Type B pancreatic cell (in vitro differentiated cells): ENCODE measurements at places on chromosomes 2 and 18. TPM values are rescaled to one million over a fixed set of nuclear protein-coding genes. Genes with fewer than 3 reads are reported as not detected.

METAP1D gene
- 2.2 and 10.4 TPM in 2 replicates for total RNA-seq

IFIH1 gene
- 10.4 and 17.5 TPM in 2 replicates for total RNA-seq

POTEI gene
- total RNA-seq: 2.1 and 3.9 TPM in 2 replicates

MTA3 gene
- total RNA-seq: 49.4 and 59.7 TPM in 2 replicates

ITPRIPL1 gene
- 3.5 and 11.6 TPM in 2 replicates for total RNA-seq

ONECUT2 gene
- 6.8 and 16.1 TPM in 2 replicates for total RNA-seq

VWC2L gene
- total RNA-seq: 0.17 and 0.31 TPM in 2 replicates

KCNF1 gene
- total RNA-seq: 3.6 and 3.7 TPM in 2 replicates

GFPT1 gene
- total RNA-seq: 46.0 and 83.6 TPM in 2 replicates

LRATD1 gene
- 21.6 and 52.0 TPM in 2 replicates for total RNA-seq

TP53I3 gene
- 63.4 and 74.0 TPM in 2 replicates for total RNA-seq

MOCOS gene
- 2.4 and 3.2 TPM in 2 replicates for total RNA-seq

DNA sequence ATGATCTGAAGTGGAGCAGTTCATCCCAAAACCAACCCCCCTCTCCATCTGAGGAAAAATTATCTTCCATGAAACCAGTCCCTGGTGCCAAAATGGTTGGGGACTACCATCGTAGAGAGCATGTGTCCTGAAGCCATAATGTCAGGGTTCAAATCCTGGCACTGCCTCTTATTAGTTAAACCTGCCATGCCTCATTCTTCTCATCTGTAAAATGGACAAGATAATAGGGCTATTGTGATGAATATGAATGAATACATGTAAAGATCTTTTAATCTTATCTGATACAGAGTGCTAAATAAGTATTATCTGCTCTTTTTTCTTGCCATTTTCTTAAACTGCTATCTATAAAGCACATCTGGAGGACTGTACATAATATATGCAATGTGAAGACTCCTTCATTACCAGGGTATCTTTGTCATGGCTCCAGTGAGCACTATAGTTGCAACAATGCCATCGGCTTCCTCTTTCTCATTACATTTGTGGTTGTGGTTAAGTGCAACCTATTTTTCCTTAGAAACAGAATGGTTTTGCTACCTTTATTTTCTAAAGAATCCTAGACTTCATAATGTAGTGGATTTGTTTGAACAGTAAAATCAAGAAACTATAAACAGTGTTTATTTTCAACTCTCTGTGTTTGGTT, 27.0 kb downstream of the MFSD6 start:
- H3K4me1 ChIP-seq: no peaks in the 10 kb centered on the region
- no peaks in the 10 kb centered on the region for H3K27me3 ChIP-seq
- no peaks in the 10 kb centered on the region for H3K36me3 ChIP-seq
- H3K27ac ChIP-seq: no peak overlapping the region

DNA sequence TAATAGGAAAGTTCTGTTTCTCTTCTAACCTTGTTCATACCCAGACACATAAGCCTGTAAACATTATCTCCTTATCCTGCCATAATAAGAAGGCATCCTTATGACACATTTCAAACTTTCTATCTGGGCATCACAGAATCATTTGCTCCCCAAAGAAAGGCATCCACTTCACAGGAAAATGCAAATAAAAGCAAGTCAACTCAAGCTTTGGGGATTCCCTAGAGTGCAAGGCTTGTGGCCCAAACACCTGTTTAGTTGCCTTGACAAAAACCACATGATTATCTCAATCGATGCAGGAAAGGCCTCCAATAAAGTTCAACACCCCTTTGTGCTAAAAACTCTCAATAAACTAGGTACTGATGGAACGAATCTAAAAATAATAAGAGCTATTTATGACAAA, 195.7 kb upstream of the GALNT5 start:
- H3K36me3 ChIP-seq: no peaks in the 10 kb centered on the region
- no peak overlapping the region for H3K27ac ChIP-seq
- peaks cover 3% of the 10 kb centered on the region for H3K27me3 ChIP-seq
- no peak overlapping the region for H3K4me3 ChIP-seq
- H3K4me1 ChIP-seq: no peaks in the 10 kb centered on the region
- no peak for DNase-seq

- H3K27ac ChIP-seq: no peak overlapping the region
- no peaks in the 10 kb centered on the region for H3K36me3 ChIP-seq
- no peak for DNase-seq
These were observed 45.5 kb downstream of the FANCL start for GRCh38 chr2:58195662-58196061.

DNA sequence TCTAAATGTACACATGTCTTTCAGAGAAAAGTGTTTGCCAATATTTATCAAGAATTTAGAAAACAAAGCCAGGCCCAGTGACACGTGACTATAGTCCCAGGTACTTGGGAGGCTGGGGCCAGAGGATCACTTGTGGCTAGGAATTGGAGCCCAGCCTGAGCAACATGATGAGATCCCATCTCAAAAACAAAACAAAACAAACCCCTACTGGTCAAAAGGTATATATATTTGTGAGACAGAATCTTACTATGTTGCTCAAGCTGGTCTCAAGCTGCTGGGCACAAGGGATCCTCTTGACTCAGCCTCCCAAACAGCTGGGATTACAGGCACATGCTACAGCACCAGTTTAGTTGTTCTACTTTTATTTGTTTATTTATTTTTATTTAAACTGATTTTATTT, 79.2 kb downstream of the ZDBF2 start:
- no peaks in the 10 kb centered on the region for H3K36me3 ChIP-seq
- no peaks in the 10 kb centered on the region for H3K4me1 ChIP-seq
- no peak overlapping the region for H3K27ac ChIP-seq

GRCh38 chr2:120390381-120391055, 44.6 kb downstream of the INHBB start:
- no peak for DNase-seq
- H3K27ac ChIP-seq: no peak overlapping the region
- H3K4me1 ChIP-seq: no peaks in the 10 kb centered on the region
- peaks cover 10% of the 10 kb centered on the region for H3K27me3 ChIP-seq
- no peaks in the 10 kb centered on the region for H3K36me3 ChIP-seq
- no peak overlapping the region for H3K4me3 ChIP-seq

DNA sequence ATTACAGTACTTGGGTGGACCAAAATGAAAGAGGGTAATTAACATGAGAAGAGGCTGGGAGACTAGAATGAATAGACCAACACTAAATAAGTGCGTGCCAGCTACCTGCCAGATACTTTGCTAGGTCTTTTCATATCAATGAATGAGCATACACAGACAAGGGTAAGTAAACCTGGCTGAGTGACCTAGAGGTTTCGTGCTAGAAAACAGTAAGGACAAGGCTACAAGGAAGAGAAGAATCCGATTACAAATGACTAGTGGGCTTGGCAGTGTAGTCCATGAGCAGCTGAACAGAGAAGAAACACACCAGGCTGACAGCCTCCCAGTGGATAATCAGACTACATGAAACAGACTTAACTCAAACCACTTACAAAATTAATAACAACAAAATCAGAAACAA, 64.6 kb downstream of the THADA start:
- peaks cover 31% of the 10 kb centered on the region for H3K36me3 ChIP-seq
- DNase-seq: no peak
- no peak overlapping the region for H3K4me3 ChIP-seq
- no peak overlapping the region for H3K27ac ChIP-seq
- H3K4me1 ChIP-seq: no peaks in the 10 kb centered on the region
- H3K27me3 ChIP-seq: no peaks in the 10 kb centered on the region

- H3K27ac ChIP-seq: no peak overlapping the region
- no peaks in the 10 kb centered on the region for H3K36me3 ChIP-seq
- peaks cover 4% of the 10 kb centered on the region for H3K4me1 ChIP-seq
- H3K4me3 ChIP-seq: no peak overlapping the region
- H3K27me3 ChIP-seq: no peaks in the 10 kb centered on the region
These were observed 297.1 kb downstream of the CLIP4 start for GRCh38 chr2:29412197-29412925.

- no peak for DNase-seq
- H3K36me3 ChIP-seq: peaks cover 3% of the 10 kb centered on the region
- H3K4me1 ChIP-seq: no peaks in the 10 kb centered on the region
- no peak overlapping the region for H3K27ac ChIP-seq
- no peak overlapping the region for H3K4me3 ChIP-seq
These were observed 1054.3 kb upstream of the SLC39A10 start for GRCh38 chr2:194602750-194603149.

GRCh38 chr2:180124273-180125139, 117.4 kb upstream of the CWC22 start:
- no peak for DNase-seq
- H3K4me3 ChIP-seq: no peak overlapping the region
- H3K36me3 ChIP-seq: no peaks in the 10 kb centered on the region
- peaks cover 11% of the 10 kb centered on the region for H3K4me1 ChIP-seq

GRCh38 chr2:218807626-218808025, 24.0 kb downstream of the PRKAG3 start:
- no peak overlapping the region for H3K4me3 ChIP-seq
- no peaks in the 10 kb centered on the region for H3K27me3 ChIP-seq
- H3K4me1 ChIP-seq: peaks cover 16% of the 10 kb centered on the region
- DNase-seq: no peak
- H3K27ac ChIP-seq: no peak overlapping the region

- no peak overlapping the region for H3K4me3 ChIP-seq
- peaks cover 20% of the 10 kb centered on the region for H3K4me1 ChIP-seq
These were observed 99.1 kb downstream of the ALPK2 start for GRCh38 chr18:58529714-58530354.

GRCh38 chr18:13893418-13893760, 21.9 kb downstream of the MC2R start:
- H3K36me3 ChIP-seq: no peaks in the 10 kb centered on the region
- H3K4me1 ChIP-seq: no peaks in the 10 kb centered on the region
- no peak for DNase-seq
- H3K27ac ChIP-seq: no peak overlapping the region
- H3K27me3 ChIP-seq: no peaks in the 10 kb centered on the region

- no peak for DNase-seq
- peak overlapping the region; percentile 29 for H3K27ac ChIP-seq
- H3K36me3 ChIP-seq: peaks cover 14% of the 10 kb centered on the region
- no peak overlapping the region for H3K4me3 ChIP-seq
- H3K4me1 ChIP-seq: peaks cover 13% of the 10 kb centered on the region
These were observed 14.7 kb downstream of the HDAC4 start for GRCh38 chr2:239386001-239386670.

DNA sequence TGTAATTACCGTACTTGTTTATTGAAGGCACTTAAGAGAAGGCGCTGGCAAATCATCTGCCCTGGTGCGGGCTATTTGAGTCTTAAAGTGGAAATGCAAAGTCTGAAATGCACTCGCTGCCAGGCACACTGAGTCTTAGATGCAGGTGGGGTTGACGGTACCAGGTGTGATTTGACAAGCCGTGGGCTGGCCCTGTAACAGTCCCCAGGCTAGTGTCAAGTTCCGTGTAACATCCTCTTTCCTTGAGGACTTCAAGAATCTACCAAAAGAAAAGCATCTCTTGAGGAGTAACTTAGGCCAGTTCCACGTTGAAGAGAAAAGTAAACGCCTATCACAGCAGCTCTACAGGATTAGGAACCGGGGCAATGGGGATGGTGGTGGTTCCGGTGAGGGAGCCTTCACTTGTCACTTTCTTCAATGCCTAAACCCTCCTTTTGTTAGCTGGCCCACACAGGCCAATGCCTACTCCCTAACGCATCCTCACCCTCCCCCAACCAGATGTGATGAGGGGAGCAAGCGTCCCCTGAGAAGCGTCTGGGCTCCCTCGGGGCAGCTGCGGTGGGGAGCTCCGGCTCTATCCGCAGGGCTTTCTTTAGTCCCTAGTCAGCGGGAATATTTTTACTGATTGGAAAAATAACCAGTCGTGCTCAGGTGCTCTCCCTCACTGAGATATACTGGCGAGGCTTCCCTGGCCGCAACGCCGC, 1.5 kb upstream of the UGP2 start:
- DNase-seq: no peak
- H3K4me3 ChIP-seq: peak overlapping the region; percentile 97
- H3K27ac ChIP-seq: peak overlapping the region; percentile 99

DNA sequence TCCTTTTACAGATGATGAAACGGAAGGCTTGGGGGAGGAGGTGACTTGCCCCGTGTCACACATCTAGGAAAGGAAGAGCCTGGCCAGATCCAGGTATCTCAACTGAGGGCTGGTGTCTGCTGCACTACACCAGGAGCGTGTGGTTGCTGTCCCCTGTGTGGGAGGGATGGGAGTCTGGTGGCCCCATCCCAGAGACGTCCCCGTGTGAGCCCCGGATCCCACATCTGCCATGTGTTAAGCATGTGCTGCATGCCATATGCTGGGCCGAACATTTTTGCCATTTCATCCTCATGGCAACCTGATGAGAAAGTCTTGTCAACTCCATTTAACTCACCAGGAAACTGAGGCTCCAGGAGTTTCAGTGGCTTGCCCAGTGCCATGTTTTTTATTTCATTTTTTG, 4.2 kb downstream of the GAREM2 start:
- no peak for DNase-seq
- H3K4me3 ChIP-seq: no peak overlapping the region
- no peak overlapping the region for H3K27ac ChIP-seq
- peaks cover 26% of the 10 kb centered on the region for H3K4me1 ChIP-seq
- no peaks in the 10 kb centered on the region for H3K36me3 ChIP-seq

- peaks cover 26% of the 10 kb centered on the region for H3K4me1 ChIP-seq
- H3K36me3 ChIP-seq: no peaks in the 10 kb centered on the region
- no peak for DNase-seq
- H3K27ac ChIP-seq: no peak overlapping the region
These were observed 567.5 kb downstream of the SLC4A3 start for GRCh38 chr2:220194630-220195584.

DNA sequence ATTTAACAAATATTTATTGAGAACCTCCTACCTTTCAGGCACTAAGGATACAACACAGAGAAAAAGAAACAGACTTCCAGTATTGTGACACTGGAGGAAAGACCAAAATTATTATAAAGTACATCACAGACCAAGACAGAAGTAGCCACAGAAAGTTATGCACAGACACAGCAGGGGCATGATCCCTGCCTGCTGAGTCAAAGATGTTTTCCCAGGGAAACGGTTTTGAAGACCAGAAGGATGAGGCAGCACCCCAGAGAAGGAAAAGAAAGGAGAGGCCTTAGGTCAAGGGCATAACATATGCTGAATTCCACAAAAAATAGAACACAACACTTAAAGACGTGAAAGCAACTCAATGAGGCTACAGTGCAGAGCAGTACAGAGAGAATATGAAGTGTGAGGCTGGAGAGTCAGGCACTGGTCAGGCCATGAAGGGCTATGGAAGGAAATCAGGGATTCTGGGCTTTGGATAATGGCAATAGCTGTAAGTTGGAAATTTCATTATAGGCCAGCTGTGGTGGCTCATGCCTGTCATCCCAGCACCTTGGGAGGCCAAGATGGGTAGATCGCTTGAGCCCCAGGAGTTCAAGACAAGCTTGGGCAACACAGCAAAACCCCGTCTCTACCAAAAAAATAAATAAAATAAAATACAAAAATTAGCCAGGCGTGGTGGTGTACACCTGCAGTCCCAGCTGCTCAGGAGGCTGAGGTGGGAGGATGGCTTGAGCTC, 8.2 kb downstream of the ADAM17 start:
- H3K4me1 ChIP-seq: peaks cover 26% of the 10 kb centered on the region
- H3K4me3 ChIP-seq: peak overlapping the region; percentile 24
- DNase-seq: no peak
- peaks cover 12% of the 10 kb centered on the region for H3K36me3 ChIP-seq

DNA sequence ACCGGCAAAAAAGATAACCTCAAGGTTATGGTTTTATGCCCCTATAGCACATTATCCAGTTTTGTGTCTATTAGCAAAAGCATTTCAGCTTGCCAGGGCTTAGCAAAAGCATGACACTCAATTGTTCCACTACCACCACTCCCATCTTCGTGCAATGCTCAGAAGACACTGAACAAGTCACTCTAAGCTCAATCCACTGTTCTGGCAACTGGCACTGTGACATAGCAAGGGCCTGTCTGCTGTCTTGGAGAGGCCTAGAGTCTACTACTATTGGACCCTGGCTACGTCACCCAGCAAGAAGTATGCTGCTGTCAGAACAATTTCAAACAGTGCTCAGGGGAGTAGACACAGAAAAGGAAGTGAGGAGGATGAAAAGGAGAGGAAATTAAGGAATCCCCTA, 103.5 kb upstream of the PPP1CB start:
- no peak overlapping the region for H3K4me3 ChIP-seq
- no peaks in the 10 kb centered on the region for H3K27me3 ChIP-seq
- no peak for DNase-seq
